Astrocyte of the spinal cord (primary cell): ENCODE measurements at places on chromosomes 11 and 22.

DNA sequence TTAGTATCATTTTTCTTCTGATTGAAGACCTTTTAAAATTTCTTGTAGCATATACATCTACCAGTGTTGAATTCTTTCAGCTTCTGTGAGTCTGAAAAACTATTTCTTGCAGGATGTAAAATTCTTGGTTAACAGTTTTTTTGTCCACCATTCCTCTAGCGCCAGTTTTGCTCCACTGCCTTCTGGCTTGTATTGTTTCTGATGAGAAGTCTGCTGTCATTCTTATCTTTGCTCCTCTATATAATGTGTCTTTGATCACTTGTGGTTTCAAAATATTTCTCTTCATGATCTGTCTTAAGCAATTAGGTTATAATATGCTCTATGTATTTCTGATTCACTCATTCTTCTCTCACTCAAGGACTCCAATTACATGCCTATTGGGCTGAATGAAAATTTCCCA, 152.3 kb downstream of the INSC start:
- DNase-seq, result no peak

DNA sequence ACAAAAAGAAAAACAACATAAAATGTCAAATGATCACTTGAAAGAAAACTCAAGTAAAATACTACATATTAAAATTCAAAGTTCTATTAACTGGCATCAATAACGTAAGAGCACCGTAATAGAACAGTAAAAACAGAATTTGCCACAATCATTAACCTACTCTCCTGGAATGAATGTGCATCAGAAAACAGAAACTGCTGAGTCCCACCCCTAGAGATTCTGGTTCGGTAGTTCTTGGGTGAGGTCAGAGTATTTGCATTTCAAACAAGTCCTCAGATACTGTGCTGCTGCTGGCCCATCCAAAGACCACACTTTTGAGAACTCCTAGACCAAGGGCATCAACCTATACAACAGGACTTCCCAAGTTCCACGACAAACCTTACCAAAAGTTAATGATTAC, 23.5 kb downstream of the PITPNB start:
- no peak for DNase-seq

GRCh38 chr22:44383652-44384562, 71.2 kb upstream of the SHISAL1 start:
- DNase-seq, result no peak

- no peak for DNase-seq
These were observed 58.0 kb downstream of the ARFGAP3 start for GRCh38 chr22:42799061-42799460.

- no peak for DNase-seq
These were observed 19.3 kb downstream of the POLR3H start for GRCh38 chr22:41524809-41525449.

DNA sequence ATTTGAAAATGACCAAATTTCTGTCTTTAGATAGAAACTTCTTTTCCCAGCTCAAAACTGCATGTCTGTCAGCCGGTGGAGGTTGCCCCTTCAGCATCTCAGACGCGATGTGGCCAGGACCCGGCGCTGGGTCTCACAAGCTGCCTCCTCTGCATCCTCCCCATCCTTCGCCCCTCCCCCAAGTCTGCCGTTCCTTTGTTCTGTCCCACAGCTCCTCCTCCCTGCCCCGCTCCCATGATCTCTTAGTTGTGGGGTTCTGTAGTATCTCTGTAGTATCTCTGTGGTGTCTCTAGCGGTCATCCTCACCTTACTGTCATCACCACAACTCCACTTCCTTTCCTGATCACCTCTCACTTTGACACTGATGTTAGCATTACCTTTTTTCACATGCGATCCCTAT, 49.9 kb downstream of the TRAF6 start:
- no peak for DNase-seq

- DNase-seq, result no peak
These were observed 275.5 kb downstream of the SOX6 start for GRCh38 chr11:16080688-16081381.

DNA sequence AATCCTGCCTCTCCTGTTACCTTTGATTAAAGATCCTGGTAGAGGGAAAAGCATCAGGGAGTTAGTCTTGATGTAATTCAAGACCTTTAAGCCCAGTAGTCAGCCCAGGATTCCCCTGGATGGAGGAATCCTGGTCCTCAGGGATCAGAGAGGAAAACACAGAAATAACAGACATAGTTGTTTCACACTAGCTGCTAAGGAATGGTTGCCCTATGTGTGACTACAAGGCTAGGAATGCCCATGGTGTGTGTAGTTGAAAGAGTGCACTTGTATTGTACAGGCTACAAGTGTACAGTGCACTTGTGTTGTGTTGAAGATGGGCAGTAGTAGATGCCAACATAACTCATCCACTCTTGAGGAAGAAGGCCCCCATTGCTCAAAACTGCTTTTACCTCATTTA, 226.8 kb downstream of the AASDHPPT start:
- DNase-seq, result peak; percentile 50

GRCh38 chr11:64477675-64478074, 113.3 kb upstream of the SLC22A12 start:
- no peak for DNase-seq

GRCh38 chr22:46612904-46613605, 7.1 kb upstream of the GRAMD4 start:
- no peak for DNase-seq

DNA sequence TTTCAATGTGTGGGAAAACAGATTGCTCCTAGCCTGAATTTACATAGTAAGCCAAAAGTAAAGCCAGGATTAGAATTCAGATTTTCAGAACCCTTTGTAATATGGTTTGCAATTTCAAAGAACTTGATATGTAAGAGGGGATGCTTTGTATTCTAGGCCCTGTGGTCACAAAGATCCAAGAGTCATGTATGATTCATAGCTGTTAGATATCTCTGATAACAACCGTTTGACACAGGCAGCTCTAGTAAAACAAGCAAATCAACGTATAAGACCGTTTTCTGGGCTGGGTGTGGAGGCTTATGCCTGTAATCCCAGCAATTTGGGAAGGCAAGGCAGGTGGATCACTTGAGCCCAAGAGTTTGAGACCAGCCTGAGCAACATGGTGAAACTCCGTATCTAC, 79.6 kb downstream of the EMSY start:
- DNase-seq, result no peak

DNA sequence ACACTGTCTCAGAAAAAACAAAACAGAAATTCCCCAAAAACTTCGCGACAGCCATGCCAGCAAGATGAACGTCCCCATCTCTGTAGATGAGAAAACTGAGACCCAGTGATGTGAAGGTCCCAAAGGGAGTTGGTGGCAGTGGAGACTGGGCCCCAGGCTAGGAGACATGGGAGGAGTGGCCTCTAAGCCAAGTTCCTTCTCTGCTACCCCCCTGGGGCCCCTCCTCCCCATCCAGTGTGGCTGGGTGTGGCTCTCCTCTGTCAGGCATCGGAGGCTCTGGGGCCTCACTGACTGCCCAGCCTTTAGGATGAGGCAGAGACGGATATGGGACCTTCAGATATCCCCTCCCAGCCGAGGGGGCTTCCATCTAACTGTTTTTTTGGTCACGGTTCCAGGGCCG, 9.8 kb downstream of the RELT start:
- DNase-seq, result no peak

DNA sequence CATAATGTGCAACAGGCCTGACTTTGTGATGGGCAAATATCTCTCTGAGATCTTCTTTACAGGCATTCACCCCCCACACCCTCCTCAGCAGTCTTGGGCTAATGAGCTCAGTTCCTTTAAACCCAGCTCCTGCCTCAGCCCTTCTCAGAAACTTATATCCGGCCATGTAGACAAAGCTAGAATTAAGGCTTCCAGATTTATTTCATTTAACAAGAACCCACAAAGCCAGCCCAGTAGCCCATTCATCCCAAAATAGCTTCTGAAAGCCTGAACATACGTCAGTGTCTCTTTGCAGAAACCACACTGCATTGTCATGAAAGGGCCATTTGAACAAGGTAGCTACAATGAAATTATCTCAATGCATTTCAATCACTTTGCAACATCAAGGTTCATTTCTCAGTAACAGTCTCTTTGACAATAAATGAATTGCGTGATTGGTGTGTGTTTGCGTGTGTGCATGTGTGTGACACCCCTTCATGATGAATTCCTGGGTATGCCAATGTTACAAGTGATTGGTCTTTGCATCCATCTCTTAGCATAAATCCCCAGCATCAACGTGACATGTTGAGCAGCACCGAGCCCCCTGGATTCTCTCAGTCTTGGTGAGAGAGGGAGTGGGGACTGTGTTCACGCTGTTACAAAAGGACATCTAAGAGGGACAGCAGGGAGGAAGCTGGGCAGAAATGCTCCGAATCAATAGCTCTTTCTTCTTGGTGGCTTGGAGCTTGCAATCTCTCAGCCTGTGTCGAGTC, 299.6 kb downstream of the KIRREL3 start:
- no peak for DNase-seq

DNA sequence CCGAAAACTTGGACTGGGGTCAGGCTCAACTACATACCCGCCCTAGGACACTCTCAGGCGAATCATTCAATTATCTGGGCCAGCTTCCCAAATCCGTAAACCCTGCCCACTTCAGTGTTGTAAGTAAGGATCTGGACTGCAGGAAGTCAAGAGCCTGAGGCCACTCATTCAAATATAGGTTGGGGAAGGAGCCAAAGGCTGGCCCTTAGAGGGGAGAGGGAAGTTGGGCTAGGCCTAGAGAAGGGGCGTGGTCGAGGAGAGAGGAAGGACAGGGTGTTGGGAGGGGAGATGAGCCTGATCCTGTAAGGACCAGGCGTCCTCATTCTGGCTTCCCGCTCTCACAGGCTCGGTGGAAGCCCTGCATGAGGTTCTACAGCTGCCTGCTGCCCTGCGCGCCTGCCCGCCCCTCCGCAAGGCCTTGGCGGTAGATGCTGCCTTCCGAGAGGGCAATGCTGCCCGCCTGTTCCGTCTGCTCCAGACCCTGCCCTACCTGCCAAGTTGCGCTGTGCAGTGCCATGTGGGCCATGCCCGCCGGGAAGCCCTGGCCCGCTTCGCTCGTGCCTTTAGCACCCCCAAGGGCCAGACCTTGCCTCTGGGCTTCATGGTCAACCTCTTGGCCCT, 3.0 kb downstream of the SAC3D1 start:
- DNase-seq, result no peak

DNA sequence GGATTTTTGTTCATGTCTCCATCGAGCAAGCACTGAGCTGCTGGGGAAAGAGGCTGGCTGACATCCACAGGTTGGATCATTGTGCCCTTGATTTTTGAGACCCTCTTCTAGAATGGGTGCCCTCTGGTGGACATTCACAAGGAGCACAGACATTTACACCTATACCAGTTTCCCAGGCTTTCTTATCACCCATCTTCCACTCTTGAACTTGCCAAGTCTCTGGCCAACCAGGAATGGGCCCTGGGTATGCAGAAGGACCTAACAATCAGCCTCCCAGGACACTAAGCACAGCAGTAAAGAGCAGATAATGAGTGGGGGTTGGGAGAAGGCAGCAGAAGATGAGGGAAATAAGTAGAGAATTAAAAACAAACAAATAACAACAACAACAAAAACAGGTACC, 5.7 kb upstream of the INTS4 start:
- DNase-seq, result peak; percentile 76

DNA sequence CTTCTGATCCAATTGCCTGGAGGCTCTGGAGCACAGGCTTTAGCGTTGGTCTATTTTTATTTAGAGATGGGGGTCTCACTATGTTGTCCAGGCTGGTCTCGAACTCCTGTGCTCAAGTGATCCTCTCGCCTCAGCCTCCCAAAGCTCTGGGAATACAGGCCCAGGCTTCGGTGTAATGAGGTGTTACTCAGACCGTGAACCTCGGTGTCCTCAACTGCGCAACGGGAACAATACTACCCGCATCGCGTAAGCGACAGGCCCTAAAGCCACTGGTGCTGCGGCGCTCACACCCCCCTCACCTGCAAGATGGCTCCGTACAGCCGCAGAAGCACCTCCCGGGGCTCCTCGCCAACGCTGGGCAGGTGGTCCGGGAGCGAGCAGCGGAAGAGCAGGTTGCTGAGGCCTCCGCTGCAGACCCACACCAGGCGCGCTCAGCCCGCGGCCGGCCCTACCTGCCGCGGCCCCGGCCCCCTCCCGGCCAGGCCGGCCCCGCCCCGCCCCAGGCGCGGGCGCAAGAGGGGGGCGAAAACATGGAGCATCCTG, 628 bp downstream of the CHKB start:
- no peak for DNase-seq

DNA sequence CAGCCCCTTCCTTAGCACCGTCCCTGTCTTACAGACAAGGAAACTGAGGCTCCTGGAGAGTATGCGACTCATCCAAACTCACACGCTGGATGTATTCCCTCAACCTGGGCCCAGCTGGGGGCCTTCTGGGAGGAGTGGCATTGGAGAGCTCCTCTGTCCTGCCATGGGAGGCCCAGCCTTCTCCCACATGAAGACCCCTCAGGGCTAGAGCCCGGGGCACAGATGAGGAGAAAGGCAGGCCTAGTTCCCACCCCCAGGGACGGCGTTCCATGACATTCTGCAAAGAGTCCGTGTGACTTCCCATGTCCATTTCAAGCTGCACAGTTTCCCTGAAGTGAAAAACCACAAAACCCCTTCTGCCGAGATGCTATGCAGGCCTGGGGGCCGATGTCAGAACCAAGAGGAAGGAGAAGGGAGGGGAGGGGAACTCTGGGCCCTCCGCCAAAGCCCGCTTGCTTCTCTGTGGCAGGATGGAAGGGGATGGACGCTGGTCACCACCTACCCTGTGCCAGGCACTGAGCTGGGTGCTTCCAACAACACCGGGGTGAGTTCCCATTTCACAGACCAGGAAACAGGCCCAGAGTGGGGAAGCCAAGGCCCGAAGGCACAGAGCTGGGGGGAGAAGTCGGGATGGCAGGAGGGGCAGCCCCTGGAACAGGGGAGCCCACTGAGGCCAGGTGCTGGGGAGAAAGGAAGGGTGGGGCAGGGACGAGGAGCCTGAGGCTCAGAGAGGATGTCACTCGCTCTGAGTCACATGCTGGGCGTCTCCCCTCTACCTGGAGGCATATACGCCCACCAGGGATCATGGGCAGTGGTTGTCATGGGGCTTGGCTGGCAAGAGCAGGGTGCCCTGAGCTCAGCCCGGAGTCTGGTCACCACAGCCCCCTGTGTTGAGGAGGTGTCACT, 15.7 kb downstream of the RAC2 start:
- peak; percentile 57 for DNase-seq

- no peak for DNase-seq
These were observed 95.8 kb upstream of the ALKBH3 start for GRCh38 chr11:43784866-43785265.

DNA sequence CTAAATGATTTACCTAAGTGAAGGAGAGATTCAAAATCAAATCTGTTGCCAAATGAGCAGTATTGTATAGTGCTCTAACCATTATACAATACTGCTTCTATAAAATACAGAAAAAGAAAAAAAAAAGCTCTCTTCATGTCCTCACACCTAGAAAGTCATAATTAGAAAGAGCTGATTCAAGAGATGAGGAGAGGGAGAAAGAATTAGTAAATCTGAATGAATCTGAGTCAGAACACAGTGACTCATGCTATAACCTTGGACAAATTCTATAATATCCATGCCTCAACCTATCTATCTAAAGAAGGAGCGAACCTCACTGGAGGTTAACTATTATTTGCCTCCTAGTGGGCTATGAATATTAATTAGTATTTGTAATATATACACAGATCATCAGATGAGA, 29.4 kb downstream of the AMBRA1 start:
- DNase-seq, result peak; percentile 58

GRCh38 chr22:28023036-28023435, 104.0 kb upstream of the PITPNB start:
- DNase-seq, result no peak

GRCh38 chr11:121257976-121258375, 34.6 kb upstream of the SC5D start:
- no peak for DNase-seq
